ENCODE measurements at places on chromosomes 5 and 9.

DNA sequence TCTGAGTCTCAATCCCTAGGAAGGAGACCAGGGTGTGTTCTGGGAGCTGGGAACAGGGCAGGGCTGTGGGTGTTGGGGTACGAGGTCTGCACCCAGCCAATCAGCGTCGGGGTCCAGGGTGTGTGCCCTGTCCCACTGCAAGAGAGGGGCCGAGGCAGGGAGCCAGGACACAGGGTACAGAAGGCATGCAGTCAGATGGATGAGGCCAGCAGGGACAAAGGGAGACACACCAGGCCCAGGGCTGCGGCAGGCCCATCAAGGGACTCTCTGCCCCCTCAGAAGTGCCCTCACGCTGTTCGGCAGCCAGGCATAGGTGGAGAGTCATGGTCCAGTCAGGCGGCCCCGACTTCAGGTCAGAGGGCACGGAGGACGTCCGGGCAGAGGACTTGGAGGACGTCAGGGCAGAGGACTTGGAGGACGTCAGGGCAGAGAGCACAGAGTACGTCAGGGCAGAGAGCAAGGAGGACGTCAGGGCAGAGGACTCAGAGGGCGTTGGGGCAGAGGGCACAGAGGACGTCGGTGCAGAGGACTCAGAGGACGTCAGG, 28.8 kb upstream of the ADAMTS2 start:
- no peak for DNase-seq

DNA sequence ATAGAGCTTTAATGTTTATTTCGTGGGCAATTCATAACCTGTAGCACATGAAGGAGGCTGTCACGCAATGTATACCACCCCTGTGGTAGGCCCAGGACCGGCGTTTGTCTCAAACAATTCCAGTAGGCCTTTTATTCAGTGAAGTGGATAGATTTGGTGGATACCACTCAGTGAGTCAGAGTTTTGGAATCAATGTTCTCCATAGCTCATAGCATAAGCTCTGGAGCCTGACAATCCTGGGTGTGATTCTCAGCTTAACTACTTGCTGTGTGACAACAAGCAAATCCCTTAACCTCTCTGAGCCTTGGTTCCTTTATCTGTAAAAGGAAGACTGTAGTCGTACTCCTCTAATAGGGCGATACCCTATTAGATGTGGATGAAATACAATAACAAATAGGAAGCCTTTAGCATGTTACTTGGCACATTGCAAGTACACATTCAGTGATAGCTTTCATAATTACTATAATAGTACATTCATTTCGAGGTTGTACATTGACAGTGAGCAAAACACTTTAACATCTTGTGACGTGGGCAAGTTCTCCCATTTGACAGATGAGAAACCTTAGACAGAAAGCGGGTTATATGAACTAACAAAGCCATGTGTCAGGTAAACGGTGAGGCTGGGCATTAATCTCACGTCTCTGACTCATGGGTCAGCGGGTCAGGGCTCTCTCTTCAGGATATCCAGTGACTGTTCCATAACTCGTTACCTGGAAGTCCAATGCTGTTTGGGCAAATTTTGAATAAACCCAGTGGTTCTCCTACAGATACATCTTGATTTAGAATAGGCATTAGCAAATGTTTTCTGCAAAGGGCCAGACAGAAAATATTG, 130.8 kb downstream of the C9orf152 start:
- no peak for DNase-seq

DNA sequence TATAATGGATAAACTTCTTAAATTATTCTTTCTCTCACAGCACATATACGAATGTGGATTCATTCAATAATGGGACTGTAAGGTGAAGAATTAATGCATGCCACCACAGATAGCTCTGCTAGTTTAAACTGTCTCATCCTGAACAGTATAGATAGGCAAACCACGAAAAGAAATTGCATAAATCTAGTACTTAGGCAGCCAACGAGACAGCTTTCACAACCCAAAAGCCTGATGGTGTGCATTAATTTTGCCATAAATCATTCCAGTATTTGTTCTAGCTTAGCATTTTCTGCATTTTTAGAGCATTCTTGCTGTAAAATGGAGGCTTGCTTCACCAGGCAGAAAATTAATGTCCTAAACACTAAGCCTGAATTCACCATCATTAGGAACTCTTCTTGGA, 834.2 kb upstream of the DMAC1 start:
- DNase-seq: no peak

DNA sequence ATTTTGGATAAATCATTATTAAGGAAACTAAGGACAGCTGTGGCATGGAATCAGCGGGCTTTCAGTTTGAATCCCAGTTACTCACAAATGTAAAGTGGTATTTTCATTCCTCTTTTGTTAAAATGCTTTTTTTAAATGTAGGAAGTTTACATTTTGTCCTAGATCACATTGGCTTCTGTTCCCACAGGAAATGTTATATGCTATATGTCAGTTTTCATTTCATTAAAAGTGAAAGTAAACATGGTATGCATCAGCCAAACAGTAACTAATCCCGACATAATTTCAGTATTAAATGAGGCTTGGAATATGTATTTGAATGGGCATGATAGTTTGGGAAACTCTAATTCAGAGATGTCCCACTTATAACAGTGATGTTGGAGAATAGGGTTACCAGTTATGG, 18.6 kb upstream of the SMIM15 start:
- no peak for DNase-seq

DNA sequence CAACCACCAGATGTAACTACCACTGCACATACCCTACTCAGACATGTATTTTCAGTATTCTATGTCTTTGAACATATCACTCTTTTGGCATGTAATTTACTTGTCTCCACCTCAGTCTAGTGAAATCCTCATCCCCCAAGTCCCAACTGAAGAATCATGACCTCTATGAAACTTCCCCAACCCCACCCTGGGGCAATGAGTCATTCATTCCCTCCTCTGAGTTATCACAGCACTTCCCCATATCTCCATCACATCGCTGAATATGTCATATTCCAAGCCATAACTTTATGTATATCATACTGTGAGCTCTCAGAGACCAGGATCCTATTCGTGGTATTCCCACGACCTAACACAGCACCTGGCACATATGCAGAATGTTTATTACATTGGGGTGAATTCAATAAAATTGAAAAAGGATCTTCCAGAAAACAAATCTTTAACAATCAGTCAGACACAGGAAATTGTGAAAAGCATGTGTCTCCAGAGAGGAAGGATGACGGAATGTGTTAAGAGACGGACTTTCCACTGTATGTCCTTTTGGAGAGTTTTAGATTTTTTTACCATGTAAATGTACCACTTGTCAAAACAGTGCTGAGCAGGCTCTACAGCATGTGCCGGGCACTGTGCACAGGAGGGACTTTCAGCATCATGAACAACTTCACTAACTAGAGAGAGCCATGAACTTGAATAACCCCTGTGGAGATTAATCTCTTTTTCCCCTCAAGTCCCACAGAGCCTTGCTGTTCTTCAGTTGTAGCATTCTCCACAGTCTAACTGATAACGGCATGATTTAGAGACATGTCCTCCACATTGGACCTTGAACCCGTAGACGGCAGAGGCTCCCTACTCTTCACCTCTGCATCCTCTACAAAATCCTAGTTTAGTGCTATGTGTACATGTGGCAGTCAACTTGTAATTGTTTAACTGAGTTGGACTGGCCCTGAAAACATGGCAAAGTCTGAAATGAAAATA, 213.5 kb downstream of the GLIS3 start:
- DNase-seq: no peak

- no peak for DNase-seq
Measured at GRCh38 chr9:21679432-21679831, 123.0 kb upstream of the MTAP start.

GRCh38 chr5:5103245-5103644, 36.9 kb upstream of the ADAMTS16 start:
- no peak for DNase-seq

DNA sequence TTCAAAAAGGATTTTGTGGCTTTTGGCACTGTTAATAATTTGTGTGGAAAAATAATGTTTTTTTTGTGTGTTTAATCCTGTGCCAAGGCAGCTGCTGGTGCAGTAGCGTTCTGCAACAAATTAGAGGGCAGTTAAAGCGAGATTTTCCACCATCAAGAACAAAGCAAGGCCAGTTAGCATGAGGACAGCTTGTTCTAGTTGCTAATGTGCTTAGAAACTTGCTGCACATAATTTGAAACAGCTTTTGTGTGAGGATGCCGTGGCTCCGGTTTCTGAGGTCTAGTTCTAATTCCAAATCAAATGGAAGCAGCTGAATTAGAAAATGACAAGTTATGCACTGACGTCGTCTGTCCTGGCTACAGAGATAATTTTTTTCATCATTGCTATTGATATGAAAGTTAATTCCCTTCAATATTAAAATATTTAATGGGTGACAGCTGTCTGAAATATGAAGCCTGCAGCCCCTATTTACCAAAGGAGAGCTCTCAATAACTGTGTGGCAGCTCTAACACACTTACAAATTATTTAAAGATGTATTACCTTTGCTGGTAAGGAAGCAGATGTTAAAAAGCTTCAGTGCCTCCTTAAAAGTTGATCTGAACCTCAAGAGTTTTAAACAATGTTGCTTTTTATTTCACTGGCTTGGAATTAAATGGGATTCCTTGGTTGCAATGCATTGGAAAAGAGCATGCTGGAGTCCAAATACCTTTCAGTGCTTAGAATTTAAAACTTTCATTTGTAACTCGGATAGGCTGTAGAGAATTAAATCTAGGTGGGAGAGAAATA, 128.6 kb downstream of the SPATA31D1 start:
- no peak for DNase-seq

- no peak for DNase-seq
Measured at GRCh38 chr5:59598547-59598874, 295.0 kb downstream of the PDE4D start.

GRCh38 chr9:104319198-104319597, 184.9 kb upstream of the OR13F1 start:
- no peak for DNase-seq

GRCh38 chr5:174064171-174064570, 18.7 kb downstream of the NSG2 start:
- no peak for DNase-seq

- DNase-seq: no peak
Measured at GRCh38 chr5:156479849-156480248, 152.9 kb downstream of the SGCD start.

GRCh38 chr9:109771087-109771486, 8.9 kb upstream of the PALM2AKAP2 start:
- no peak for DNase-seq

DNA sequence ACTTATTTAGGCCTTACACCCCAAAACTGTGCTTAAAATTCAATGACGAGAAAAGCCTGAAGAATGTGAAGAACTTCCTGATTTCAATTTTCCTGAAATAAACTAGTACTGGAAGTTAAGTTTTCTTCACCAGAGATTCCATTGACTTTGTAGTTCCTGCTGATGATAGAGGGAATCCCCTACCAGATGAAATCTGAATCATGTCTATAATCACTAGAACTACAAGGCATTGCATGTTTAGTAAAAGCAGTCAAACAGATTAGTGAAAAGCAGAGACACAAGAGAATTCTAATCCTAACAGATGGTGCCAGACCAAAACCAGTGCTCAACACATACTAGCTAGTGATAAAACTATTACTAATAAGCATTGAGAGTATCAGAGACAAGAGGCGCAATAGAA, 130.0 kb downstream of the PDE4D start:
- no peak for DNase-seq

DNA sequence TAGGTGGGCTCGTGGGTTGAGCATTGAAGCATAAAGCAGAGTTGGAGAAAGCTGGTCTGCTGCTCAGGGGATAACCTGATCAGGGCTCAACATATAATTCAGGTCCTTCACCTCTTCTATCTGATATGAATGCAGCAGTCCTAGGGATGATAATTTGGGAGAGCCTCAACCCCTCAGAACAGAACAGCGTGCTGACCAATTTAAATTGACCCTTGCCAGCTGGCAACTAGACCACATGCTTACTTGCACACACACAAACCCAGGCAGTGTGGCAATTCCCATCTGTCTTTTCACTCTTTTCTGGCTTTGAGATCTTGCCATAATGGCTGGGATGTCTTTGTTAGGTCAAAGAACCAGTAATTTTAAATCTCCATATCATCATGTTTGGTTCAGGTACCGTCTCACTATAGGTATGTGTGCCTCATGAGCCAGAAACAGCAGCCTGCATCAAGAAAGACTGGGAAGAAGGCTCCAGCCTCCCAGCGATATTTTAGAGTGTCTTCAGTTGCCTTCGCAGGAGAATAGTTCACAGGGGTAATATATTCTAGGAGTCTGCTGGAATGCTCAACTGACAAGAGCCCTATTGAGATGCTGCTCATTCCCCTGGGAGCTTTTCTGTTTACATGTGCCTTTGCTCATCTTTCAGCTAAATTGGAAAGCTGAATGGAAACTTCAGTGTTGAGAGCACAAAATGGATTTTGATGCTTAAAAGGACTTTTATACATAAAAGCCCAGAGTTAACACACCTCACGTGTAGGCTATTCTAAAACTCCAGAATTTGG, 497.6 kb downstream of the RASEF start:
- no peak for DNase-seq

GRCh38 chr9:123561046-123561445, 205.0 kb downstream of the CRB2 start:
- no peak for DNase-seq

GRCh38 chr5:96113170-96113939, 151.7 kb upstream of the ELL2 start:
- DNase-seq: no peak

DNA sequence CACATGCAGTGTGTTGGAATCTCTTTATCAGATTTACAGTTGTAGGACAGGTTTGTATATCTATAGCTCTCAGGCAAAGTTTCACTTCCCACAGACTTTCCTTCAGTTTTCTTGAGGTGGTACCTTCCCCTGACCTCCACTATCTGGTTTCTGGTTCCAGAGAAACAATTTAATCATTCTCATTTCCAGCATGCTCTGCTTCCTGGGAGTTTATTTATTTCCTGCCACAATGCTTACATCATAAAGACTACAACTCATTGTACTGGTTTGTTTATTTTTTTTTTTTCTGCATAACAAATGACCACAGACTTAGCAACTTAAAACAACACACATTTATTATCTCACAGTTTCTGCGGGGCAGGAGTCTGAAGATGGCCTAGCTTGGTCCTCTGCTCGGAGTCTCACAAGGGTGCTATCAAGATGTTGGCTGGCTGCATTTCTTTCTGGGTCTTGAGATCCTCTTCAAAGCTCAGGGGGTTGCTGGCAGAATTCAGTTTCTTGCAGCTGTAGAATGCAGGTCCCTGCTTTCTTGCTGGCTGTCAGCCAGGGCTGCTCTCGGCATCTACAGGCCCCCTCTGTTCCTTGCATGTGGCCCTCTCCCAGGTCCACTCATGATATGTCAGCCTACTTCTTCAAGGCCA, 247.7 kb downstream of the ENC1 start:
- DNase-seq: no peak
